Frontal cortex (tissue), 4 donors: ENCODE measurements at places on chromosomes 3 and 15.

- no peak for DNase-seq
These were observed 119.4 kb upstream of the GADL1 start for GRCh38 chr3:31013843-31014242.

DNA sequence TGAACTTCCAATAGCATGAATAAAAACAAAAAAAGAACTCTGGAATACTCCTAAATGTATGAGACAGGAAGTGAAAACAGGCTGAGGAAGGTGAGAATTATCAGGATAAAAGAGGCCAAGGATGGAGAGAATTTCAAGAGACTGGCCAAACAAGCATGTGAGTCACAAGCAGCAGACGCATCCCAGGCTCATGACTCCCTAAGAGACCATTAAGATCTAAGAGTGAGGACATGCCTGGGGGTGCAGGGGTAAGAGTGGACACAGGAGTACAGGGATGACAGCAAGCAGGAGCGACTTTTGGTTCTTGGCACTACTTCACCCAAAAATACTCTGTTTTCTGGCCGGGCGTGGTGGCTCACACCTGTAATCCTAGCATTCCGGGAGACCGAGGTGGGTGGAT, 7.1 kb downstream of the SCAMP2 start:
- DNase-seq, result no peak

DNA sequence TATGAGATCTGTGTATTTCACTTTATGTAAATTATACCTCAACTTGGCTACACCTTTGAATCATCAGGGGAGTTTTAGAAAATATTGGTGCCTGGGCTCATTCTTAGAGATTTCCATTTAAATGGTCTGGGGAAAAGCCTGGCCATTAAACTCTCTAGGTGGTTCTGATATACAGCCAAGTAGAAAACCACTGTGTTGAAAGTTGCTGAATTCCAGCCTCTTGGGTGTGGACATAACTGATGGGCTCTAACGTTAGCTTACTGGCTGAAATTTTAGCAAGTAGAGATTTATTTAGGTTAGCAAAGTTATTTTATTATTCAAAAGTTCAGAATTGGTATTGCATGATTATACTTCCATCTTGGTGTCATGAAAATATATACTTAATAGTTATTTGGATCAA, 84.1 kb downstream of the ATG7 start:
- DNase-seq, result no peak

GRCh38 chr3:69791919-69792399, 52.7 kb downstream of the MITF start:
- DNase-seq, result peak; percentile 9

DNA sequence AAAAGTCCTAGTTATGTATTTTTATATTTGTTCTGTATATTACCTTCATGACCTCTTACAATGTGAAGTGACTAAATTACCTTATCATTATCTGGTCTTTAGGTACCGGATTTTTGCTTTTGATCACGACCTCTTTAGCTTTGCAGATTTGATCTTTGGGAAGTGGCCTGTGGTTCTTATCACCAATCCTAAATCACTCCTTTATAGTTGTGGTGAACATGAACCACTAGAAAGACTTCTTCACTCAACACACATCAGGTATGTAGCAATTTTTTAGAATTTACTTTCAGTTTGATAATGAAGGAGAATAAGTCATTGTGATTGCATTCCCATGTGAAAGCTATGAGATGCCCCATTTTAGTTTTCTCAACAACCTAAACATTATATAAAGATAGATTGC, 18.3 kb downstream of the TMEM62 start:
- DNase-seq, result no peak
